ENCODE measurements at places on chromosomes 6 and 20. TPM values are rescaled to one million over a fixed set of nuclear protein-coding genes. Genes with fewer than 3 reads are reported as not detected.

Gene CTCFL
- 0.27 TPM for total RNA-seq

Gene C4B
- total RNA-seq: 5.2 TPM

Gene RAB44
- total RNA-seq: not detected

Gene VSX1
- not detected for total RNA-seq

Gene LY86
- 0.16 TPM for total RNA-seq

Gene TFAP2D
- total RNA-seq: not detected

Gene HAO1
- total RNA-seq: not detected

Gene ZNF165
- total RNA-seq: 2.0 TPM

Gene ZBTB46
- 0.89 TPM for total RNA-seq

Gene SNAI1
- 1.3 TPM for total RNA-seq

GRCh38 chr6:39344821-39345280 is 22.3 kb upstream of the KCNK16 start:
- DNase-seq: no peak

GRCh38 chr6:134512981-134513391 is 195.1 kb upstream of the SGK1 start:
- DNase-seq: no peak

DNA sequence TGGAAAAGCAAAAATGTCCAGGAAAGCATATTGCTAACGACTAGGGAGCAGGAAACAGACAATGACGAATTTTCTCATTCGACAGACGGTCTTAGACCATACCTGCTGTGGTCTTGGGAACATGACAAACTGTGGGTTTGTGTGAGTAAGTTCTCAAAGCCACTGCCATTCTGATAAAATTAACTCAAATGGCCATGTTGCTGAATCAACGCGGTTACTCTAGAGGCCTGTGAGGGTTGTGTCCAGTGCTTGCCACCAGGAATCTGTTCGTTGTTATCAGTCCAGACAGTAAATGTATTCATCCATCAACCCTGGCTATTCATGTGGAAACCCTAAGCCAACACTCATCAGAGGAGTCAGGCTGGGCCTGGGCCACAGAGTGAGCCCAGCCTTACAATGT is 124.3 kb downstream of the MYLK4 start:
- DNase-seq: no peak

GRCh38 chr20:31633339-31633914 is 4.3 kb upstream of the COX4I2 start:
- no peak for DNase-seq

- no peak for DNase-seq
These were observed 84.0 kb downstream of the HFE start for GRCh38 chr6:26170951-26171841.

GRCh38 chr20:17497821-17498580 is 33.2 kb downstream of the BFSP1 start:
- DNase-seq: no peak

DNA sequence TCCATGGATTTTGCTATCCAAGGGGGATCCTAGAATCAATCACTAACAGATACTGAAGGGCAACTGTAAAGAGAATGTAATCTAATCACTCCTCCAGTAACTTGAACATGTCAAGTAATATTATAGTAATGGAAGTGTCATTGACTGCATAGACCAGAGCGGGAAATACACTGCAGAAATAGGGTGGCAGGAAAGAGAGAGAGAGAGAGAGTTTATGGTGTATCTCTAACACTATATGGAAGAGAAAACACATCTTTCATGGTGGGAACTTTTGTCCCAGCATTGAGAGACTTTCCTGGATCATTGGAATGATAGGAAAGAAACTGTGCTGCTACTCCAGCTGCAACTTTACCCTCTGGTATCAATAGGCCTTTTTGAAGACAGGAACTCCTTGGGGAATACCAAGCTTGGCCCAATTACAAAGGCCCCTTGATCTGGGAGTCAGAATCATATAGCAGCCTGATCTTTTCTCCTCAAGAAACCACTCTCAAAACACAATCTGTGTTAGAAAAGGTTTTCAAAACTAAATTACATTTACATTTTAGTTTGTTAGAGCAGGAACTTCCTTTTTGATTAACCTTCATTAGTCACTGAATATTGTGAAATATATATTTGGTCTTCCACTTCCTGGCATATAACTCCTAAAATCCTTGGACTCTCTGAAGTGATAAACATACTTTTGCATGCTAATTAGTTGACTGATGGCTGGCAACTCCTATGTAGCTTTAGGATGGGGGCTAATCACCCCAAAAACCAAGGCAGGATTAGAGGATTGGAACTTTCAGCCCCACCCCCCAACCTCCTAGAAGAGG is 29.5 kb upstream of the RNGTT start:
- DNase-seq: no peak

- DNase-seq: no peak
These were observed 1.7 kb upstream of the CD24 start for GRCh38 chr6:106976270-106976669.

GRCh38 chr6:106670236-106670635 is 40.9 kb downstream of the QRSL1 start:
- no peak for DNase-seq

- DNase-seq: no peak
These were observed 75.1 kb upstream of the ATXN1 start for GRCh38 chr6:16836144-16836981.

GRCh38 chr6:138487102-138487604 is 12.1 kb downstream of the NHSL1 start:
- DNase-seq: no peak

DNA sequence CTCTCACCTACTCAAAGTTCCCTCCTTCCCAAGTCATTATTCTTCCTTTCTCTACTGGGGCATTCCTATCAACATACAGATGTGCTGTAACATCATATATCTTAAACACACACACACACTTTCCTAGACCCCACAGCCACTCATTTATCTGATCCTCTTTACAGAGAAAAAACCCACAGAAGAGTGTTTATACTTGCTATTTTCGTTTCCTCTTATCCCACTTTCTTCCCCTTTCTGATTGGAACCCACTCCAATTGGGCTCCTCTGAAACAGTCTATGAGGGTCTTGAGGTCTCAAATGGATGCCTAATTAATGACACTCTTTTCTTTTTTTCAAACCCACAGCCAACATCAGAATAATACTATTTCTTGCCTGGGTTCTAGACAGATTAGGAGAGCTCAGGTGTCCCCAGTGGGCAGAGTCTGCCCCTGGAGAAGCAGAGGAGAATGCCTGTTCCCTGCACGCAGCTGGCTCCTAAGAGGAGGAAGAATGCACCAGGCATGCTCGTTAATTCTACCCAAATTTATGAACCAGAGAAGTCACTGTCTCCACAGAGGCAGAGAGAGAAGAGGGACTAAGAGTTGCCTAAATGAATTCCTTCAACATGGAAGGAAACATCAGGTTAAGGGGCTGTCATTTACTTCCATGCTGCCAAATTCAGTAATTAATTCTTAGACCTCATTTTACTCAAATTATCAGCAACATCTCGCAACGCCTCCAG is 65.9 kb downstream of the CRYBG1 start:
- DNase-seq: no peak

DNA sequence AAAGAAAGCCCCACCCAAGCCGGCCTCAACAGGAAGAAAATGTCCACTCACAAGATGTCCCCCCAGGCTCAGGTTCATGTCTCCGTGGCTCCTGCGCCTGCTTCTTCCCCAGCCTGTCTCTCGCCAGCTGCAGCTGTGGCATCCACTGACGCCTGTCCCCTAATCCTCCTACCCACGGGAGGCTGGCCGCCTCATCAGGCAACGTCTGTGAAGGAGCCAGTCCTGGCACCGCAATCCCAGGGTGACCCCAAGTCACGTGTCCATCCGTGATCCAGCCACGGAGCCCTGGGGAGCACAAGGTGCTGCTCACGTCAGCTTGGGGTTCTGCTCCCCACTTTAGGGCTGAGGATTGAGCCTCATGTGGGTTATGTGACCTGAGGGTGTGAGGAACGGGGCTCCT is 640.3 kb downstream of the CDH26 start:
- DNase-seq: no peak

- no peak for DNase-seq
These were observed 326.7 kb downstream of the BCKDHB start for GRCh38 chr6:80433010-80433672.

DNA sequence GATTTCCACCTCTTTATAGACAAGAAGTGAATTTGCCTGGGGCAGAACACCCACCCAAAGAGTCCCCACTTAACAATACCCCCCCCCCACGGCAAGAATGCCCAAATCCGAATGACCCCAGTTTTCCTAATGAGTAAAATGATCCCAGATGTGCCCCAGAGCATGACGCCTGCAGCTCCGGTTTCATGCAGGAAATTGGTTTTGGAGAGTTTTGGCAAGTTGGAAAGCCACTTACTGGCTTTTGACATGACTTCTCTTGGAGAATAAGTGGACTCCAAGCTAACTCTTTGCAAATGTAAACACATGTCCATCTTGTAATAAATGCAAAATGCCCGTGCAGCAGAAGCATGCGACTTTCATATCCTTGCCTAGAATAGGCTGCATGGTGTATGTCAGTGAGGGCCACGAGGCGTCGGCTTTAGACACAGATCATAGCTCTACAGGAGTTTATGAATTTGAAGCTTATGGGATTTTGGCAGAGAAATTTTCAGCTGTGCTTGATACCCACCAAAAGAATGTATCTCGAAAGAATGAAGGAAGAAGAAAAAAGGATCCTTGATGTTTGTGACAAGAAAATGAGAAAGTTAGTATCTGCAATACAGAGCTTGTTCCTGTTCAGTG is 24.2 kb downstream of the EDN3 start:
- no peak for DNase-seq

- DNase-seq: no peak
These were observed 12.2 kb downstream of the PRL start for GRCh38 chr6:22284666-22285065.

- DNase-seq: no peak
These were observed 148.7 kb upstream of the PHACTR3 start for GRCh38 chr20:59455402-59456341.

DNA sequence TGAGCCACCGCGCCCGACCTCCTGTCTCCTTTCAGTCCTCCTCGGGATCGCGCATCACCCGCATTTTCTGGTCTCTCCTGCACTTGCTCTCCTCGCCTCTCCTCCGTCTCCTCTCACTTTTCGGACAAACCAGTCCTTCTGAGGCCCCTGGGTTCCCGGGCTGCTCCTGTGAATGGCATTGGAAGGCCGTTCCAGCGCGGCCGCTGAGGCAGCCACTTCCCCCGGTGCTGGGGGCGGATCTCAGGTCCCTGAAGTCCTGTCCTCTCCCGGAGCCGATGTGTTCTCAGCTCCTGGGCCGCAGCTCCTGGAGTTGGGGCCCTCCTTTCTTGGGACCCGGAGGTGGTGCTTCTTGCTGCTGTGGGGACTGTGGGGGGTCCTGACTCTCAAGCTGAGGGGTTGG is 803 bp downstream of the MICB start:
- DNase-seq: no peak

DNA sequence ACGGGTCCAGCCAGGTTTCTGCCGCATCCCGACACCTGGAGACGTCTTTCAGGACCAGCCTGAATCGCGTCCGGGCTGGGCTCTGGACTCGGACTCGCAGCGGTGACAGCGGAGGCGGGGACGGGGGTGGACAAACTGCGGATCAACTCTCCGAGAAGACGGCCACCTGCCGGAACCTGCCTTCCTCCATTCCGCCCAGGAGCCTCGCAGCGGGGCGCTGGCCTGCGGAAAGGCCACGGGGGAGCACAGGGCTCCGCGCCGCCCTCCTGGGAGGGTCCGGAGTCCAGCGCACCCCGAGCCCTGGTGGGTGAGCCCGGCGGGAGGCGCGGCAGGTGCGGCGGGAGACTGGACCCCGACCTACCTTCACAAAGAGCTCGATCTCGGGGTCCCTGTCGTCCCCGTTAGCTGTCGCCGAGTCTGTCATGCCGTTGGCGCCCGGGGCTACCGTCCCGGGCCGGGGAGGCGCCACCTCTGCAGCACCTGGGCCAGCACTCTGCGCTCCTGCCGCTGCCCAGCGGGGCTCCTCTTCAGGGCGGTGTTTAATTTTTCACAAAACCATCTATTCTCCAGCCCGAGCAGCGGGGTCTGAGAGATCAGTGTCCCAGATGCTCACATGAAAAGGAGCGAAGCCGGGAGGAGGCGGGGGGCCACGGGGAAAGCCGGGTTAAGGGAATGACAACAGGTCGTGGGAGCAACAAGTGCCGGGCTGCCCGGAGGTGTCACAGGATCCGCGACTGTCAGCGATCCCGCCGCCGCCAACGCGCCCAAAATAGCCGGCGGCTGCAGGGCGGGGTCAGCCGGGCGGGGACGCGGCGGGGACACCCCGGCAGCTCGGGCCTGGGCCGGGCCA is at the start of gene CLIC5:
Gene CLIC5, minus strand, starts transcription at position 742 of the 850 bp plus-strand sequence. Its CDS starts 318 bp downstream, at position 424.
- DNase-seq: peak; percentile 10

- no peak for DNase-seq
These were observed 101.3 kb downstream of the FOXO3 start for GRCh38 chr6:108661982-108662381.

DNA sequence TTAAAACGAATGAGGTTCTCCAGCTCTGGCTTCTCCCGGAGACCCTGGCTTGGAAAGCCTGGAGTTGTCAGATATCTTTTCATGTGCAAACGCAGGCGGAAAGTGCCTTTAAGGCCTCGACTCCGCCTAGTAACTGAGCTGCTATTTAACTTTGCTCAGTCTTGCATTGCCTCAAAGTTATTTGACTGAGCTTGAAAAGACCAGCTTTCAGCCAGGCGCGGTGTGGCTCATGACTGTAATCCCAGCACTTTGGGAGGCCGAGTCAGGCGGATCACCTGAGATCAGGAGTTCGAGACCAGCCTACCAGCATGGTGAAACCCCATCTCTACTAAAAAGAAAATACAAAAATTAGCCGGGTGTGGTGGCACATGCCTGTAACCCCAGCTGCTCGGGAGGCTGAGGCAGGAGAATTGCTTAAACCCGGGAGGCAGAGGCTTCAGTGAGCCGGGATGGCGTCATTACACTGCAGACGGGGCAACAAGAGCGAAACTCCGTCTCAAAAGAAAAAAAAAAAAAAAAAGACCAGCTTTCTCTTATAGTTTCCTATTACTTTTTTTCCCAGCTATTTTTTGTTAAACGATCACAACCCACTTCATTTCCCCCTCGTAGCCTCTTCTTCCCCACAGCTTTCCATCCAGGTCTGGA is 1.9 kb downstream of the GCNT2 start:
- no peak for DNase-seq

GRCh38 chr6:24988562-24988961 is 52.8 kb upstream of the RIPOR2 start:
- DNase-seq: no peak

DNA sequence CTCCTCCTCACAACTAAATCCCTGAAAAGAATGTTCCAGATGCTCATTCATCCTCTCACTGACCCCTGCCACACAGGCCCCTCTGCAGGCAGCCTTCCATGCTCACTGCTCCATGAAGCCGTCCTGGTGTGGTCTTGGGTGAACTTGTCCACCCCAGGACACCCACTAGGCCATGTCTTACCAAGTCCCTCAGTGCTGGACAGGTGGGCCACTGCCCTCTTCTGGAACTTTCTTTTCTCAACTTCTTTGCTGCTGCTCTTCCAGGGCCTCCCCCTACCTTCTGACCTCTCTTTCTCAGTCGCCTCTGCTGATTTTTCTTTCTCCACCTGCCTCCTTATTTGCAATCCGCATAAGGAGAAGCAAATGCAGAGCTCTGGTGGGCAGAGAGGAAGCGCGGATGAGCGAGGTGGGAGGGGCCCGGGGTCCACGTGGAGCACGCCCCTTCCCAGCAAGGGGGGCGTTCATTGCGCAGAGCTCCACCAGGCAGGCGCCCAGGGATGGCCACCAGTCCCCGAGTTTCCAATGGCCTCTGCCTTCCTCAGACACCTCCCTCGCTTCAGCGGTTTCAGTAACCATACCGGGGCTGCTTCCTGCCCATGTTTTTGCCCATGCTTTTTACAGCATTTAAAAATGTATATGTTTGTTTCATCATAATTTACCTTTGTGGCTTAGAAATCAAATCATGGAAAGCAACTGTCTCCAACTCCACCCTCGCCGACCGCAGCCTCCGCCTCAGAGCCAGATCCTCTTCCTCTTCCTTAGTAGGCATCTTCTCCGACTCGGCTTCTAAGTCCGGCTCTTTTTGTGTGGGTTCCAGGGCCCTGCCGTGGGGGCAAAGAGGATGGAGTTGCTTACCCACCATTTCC is 129.6 kb downstream of the ZDHHC14 start:
- DNase-seq: no peak

Data from activated T-cell treated with anti-CD3 and anti-CD28 coated beads, Interleukin-2, amount 50 U/mL, for 4 hours (primary cell).